ENCODE measurements at places on chromosomes 4 and X.

GRCh38 chr4:139207247-139207646 is 30.2 kb upstream of the ELF2 start:
- DNase-seq = no peak

DNA sequence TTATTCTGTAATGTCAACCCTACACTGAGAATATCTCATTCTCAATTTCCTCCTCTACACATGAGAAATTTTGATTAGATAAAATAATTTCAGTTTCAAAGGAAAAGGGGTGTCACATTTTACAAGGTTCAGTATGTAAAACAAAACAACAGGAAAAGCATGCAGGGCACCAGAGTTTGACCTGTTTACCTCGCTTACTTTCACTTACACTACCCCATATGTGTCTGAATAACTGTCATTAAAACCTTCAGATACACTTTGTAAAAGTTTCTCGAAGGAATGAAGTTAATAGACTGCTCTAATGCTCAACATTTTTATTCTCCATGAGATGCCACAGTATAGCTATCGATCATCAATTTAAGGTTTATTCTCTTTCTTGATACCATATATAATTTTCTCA is 12.3 kb upstream of the PCDH10 start:
- no peak for DNase-seq

DNA sequence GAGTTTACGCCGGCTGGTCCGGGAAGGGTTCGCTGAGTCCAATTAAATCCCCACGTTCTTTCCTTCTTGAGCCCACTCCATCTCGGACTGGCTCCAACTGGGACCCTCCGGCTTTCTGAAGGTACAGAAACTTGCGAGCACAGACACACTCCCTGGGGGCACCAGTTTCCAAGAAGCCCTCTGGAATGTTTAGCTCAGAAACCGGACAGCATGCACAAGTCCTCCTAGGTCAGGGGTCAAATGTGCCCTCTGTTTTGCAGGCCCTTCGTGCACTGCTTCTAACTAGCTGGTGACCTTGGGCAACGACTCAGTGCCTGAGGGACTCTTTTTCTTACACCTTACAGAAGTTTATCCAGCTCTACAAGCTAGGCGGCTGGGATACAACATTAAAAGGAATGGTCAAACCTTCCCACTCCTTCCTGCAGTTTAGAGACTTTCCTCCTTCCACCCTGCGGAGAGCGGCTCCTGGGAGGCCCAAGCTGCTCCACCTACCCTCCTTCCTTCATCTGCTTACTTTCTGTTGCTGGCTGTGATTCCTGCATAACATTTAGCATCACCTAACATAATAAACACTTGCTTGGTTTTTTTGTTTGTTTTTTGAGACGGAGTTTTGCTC is 275.5 kb downstream of the BCOR start:
- no peak for DNase-seq

GRCh38 chrX:1308476-1308875 is 28.1 kb upstream of the IL3RA start:
- DNase-seq = no peak

GRCh38 chr4:167424341-167425256 is 190.3 kb upstream of the SPOCK3 start:
- DNase-seq = no peak

DNA sequence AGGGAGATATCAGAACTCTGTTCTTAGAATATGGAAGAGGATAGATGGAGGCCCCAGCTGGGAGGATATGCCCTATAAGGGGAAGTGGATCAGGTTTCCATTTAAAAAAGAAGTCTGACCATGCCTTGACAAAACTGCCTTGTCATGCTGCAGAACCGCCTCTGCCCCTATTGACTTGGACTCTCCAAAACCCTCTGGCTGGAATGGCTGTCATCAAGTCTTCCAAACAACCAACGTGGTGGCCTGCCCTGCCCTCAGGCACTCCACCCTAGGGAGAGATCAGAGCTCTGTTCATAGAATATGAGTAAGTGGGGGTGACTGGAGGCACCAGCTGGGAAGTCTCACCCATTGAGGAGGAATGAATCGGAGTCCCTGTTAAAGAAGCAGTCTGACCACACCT is 114.9 kb downstream of the VSIG4 start:
- no peak for DNase-seq

GRCh38 chr4:7918981-7919380 is 20.7 kb downstream of the AFAP1 start:
- DNase-seq = no peak

DNA sequence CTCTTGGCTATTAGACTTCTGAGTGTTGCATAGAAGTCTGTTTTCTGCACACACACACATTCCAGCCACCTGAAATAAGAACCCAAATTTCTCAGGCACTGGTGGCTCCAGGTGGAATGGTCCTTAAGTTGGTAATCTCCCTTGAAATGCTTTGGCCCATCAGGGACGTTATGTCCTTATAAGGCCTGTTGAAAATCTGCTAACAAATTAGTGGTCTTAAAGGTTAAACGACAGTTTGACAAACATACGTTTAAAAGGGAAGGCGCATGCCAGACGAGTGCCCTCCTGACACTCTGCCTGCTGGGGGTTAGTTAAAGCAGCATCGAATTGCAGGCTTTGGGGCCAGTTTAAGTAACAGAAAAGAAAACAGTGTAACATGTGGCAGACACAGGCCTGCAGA is 125.0 kb downstream of the TBX22 start:
- no peak for DNase-seq

GRCh38 chr4:184760681-184761080 is 26.8 kb upstream of the CENPU start:
- DNase-seq = no peak

- DNase-seq = no peak
Measured at GRCh38 chr4:13765539-13765938, 138.0 kb upstream of the BOD1L1 start.

DNA sequence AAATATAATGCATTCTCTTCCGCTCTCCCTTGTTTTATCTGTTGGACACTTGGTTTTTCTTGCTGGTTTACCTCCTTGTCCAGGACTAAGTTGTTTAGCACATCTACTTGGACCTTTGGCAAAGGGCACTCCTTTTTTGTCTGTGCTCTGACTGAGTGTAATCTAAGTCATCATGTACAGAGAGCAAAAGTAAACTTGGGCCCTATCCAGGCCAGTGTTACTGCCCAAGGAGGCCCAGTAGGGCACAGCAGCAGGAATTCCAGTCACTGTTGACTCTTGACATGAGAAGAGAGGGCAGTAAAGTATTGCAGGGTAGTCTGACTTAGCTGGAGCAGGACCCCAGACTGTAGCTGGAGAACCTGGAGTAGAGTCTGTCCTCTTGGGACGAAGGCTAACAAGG is 445.5 kb downstream of the ZIC3 start:
- DNase-seq = no peak

DNA sequence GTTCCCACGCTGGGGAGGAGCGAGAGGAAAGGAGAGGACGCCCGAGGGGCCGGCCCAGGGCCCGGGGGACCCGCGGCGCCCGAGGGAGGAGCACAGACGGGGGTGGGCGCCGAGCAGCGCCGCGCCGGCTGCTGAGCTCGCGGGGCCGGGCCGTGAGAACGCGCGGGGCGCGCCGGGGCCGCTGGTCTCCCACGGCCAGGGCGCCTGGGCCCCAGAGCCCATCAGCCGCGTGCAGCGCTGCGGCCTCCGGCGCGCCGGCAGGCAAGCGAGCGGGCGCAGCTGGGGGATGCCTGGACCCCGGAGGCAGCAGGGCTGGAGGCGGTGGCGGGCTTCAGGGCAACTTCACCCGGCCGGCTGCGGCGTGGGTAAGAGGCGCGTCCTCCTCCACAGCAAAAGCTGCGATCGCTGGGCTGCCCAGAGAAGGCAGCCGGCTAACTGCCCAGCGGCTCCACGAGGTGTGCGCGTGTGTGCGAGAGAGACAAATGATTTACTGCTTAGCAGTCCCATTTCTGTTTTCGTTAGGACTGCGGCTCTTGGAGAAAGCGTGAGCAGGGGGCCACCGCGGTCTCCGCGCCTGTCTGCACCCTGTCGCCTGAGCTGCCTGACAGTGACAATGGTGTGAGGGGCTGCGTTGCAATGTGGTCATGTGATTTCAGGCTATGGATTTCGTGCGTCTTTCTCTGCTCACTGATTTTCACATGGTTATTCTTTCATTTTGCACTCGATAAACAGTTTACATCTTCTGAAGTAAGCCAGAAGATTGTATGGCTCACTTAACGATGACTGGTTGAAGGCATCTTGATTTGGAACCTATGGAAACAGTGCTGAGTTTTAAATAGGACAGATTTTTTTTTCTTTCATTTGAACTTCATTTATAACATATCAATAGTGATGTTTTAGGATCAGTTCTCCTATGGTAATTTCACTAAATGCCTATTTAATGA is 1.2 kb downstream of the GUCY1A1 start:
- DNase-seq = peak; percentile 0

DNA sequence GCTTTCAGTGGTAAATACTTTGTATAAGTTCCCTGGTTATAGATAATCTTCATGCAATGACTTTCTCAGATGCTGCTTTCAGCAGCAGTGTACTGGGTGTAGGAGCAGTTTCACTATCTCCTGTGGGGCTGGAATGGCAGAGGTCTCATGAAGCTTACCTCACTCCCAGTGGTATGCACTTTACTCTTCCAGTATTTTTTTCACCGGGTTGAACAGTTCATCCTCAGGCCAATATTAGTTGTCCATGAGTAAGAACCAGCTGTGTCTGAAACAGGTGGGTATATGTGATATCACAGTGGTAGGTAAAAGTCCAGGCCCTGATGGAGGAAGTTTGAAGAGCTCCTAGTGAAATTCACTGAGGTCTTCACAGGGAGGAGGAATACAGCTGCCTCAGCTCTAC is 351.5 kb upstream of the EMCN start:
- no peak for DNase-seq

GRCh38 chr4:39452153-39452859 is 6.4 kb downstream of the RPL9 start:
- no peak for DNase-seq
